Natural killer cell (primary cell): ENCODE measurements at places on chromosomes 16 and 17. TPM values are rescaled to one million over a fixed set of nuclear protein-coding genes. Genes with fewer than 3 reads are reported as not detected.

- DNase-seq, result no peak
These were observed 1.4 kb downstream of the CENPX start for GRCh38 chr17:82021107-82021899.

Gene C17orf113
- total RNA-seq, result 0.26 TPM

GRCh38 chr17:82595893-82596292, 52.4 kb downstream of the WDR45B start:
- DNase-seq, result peak; percentile 36

- no peak for DNase-seq
These were observed 46.6 kb downstream of the HOXB1 start for GRCh38 chr17:48484256-48484655.

Gene TVP23A
- total RNA-seq, result not detected

Gene KAT8
- 93.4 TPM for total RNA-seq

DNA sequence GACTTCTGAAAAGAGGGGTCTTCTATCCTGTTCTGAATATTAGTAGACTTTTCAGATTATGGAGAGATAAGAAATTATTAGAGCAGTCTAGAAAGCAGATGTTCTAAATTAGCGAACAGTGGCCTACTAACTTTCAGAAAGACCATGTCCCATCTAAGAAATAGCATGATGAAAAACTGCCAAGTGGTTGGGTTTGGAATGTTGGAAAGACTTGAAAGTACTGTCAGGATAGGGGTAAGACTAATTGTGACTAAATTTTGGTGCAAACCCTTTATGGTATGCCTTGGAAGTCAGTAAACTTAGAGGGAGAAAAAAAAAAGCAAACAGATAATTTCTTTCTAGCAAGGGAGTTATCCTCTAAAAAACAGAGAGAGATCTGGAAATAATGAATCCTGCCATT, 41.1 kb downstream of the TANGO6 start:
- DNase-seq, result no peak

- DNase-seq, result peak; percentile 5
These were observed 80.8 kb upstream of the CCL1 start for GRCh38 chr17:34443619-34444469.

Gene KRTAP4-4
- total RNA-seq, result not detected

- no peak for DNase-seq
These were observed 114.7 kb upstream of the CACNG3 start for GRCh38 chr16:24141466-24141865.

- DNase-seq, result no peak
These were observed 14.3 kb upstream of the HNF1B start for GRCh38 chr17:37759014-37759637.
